ENCODE measurements at places on chromosomes 6 and 20. TPM values are rescaled to one million over a fixed set of nuclear protein-coding genes. Genes with fewer than 3 reads are reported as not detected.

- DNase-seq: peak; percentile 87
Observed at GRCh38 chr6:140062043-140063020, 687.9 kb upstream of the CITED2 start.

GRCh38 chr6:107634324-107635056, 144.6 kb downstream of the SOBP start:
- DNase-seq: no peak

DNA sequence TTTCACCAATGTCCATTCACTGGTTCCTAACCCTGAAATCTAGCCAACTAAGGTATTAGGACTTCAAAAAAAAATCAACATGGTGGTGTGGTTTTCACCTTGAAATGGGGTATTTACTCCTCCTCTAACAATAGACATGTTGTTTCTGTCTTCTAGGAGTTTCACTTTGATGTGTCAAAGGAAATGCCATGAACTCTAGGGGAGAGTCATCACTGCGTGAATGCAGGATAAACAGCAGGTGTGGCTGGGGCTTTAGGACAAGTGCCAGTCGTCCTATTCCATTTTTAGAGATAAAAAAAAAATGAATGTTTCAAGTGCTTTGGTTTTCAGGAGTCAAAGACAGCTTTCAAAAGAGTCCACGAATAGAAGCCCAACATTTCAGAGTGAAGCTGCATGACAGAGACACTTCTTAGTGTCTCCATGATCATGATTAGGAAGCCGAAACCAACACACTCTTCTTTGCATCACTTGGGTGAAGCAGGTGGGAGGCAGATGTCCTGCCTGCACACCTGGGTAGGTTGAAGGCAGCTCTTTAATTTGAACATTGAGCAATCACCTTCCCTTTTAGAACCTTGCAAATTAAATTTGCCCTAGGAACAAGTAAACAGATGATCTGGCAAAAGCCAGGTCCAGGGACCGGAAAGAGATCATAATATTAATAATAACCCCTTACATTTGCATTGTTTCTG, 328.5 kb upstream of the PRDM1 start:
- peak; percentile 8 for DNase-seq

DNA sequence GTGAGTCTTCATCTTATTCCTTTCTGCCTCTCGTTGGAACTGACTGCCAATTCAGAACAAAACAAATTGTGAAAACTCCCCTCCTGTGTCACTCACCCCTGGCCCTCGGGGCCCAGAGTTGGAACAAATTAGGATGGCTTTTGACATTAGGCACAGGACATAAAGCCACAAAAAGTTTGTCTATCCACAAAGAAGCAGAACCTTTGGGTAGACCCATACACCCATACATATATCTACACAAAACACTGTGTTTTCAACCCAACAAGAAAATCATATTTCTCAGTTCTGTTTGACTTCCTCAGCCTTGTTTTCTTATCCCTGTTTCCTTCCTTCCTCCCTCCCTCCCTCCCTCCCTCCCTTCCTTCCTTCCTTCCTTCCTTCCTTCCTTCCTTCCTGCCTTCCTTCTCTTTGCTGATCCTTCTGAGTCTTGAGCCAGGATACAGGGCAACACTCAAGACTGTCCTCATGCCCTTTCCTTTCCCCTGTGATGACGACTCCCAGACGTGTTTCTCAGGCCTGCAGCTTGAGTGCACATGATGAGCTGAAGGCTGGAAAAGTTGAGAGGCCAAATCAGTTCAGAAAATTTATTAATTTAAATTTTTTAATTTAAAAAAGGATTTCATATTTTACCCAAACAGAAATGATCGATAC, 41.7 kb upstream of the NKX2-2 start:
- DNase-seq: no peak

DNA sequence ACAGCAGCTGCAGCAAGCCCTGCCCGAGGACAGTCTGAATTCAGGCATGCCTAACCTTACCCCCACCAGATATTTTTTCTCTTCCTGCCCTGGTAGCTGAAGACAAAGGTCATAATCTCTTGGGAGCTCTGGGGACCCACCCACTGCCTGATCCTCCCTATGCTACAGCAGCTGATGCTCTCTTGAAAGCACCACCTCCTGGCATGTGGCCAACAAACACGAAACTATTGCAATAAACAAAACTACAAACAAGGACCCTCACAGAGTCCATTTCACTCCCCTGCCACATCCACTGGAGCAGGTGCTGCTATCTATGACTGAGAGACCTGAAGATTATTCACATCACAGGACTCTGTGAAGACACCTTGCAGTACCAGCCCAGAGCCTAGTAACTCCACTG, 238.5 kb upstream of the HS3ST5 start:
- DNase-seq: no peak

DNA sequence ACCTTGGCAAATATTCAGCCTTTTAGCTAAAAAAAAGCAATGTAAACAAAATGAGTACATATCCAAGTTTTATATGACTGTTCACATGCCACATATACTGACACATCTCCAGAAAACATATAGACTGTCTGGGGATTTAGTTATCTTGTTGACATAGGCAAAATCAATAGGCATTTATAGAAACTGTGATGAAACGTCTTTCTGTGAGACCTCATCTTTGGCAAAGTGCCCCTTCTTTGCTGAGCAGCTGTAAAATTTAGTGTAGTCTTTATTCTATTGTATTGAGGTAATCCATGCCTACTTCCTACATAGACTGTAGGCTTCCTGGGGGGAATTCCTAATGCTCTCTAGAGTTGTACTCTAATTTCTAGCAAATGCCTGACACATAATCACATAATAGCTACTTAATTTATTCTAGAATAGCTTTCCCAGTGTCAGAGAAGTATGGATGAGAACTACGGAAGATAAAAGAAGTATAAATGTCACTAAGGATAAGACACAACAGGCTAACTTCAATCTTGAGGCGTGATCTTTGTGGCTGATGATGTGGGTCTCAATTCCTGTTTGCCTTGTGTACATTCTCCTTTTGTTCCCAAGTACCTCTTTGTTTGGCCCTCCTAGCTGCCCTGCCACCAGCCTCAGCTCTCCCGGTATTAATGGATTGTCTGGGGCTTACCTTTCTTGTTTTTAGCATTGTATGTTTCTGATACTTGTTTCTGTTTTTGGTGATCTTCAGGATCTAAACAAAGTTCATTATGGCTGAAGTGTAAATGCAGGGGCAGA, 30.6 kb downstream of the PTCHD4 start:
- DNase-seq: no peak

DNA sequence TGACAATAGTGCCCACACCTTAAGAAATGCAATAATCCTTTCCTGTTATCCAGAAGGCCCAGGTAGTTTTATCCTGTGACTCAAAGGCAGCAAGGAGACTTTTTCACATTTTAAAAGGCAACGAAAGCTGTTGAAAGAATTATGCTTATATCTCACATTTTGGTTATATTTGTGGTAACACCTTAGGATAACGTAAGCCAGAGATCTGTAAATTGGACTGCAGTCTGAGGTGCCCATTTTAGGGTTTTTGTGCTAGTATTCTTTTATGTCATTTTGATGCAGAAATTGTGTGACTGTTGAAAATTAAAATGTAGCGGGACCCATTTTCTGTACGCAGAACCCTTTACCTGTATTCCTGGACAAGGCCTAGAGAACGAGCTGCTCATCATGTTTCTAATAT, 24.3 kb upstream of the MTHFD1L start:
- no peak for DNase-seq

DNA sequence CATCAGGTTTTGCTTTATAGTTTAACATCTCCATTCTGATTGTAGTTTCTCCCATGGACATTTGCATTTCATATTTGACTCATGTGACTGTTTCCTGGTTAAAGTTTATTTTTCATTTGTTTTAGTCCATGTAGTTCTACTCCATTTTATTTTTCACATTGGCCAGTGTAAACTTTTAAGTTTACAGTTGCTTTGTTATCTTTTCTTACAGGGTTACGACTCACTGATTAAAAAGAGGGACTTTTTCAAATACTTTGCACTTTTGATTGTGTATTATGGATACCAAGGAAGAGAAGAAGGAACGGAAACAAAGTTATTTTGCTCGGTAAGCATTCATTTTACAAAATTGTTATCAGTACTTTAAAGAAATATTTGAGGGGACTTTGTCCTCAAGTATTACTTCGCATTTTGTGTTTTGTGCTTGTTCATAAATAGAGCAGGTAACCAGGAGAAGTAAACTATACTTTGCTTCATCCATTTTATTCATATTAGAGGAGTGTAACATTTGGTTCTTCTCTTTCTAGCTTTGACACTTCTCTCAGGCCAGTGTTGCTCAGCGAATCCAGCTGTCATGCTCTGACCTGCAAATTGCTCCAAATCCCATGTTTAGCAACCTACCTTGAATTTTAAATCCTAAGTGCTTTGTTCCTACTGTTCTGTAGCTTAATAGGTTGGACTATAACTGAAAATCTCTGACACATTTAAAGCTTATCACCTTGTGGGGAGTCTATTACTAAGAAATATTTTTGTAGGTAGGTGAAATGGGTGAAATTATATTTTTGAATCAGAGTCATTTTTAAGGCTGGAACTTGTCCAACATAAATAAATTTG, 24.5 kb downstream of the NCOA7 start:
- no peak for DNase-seq

DNA sequence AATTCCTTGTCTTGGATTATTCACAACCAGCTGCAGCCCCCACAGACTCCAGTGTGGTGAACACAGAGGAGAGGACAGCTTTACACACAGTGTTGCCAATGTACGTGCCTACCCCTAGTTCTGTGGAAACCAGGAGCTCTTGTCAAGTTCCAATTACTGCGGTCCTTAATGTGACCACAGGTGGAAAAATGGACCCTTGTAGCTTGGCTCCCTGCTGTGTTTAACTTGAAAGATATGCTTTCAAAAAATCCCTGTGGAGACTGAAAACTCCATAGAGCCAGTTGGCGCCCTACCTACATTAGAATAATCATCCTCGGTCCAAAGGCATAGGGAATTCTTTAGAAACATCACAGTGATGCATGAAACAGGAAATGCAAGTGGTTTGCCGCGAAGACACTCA, 118.3 kb upstream of the SLC22A23 start:
- DNase-seq: no peak

DNA sequence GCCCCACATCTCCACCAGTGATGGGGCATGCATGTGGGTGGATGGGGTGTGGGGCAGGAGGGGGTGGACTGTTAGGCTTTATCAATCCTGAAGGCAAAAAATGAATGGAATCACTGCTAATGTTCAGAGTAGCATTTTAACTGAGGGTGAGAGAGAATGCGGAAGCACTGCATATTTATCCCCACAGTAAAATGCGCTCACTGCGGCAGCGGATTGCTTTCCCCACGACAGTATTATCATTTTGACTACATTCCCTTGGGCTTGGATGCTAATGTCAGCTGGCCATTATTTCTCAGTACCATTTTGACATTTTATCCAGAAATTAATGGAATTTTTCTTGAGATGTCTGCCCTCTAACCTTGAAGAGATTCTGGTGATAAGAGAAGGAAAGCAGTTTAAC, 13.4 kb downstream of the ALDH8A1 start:
- DNase-seq: peak; percentile 51

- no peak for DNase-seq
Observed at GRCh38 chr6:48912503-48912902, 550.5 kb downstream of the MMUT start.

DNA sequence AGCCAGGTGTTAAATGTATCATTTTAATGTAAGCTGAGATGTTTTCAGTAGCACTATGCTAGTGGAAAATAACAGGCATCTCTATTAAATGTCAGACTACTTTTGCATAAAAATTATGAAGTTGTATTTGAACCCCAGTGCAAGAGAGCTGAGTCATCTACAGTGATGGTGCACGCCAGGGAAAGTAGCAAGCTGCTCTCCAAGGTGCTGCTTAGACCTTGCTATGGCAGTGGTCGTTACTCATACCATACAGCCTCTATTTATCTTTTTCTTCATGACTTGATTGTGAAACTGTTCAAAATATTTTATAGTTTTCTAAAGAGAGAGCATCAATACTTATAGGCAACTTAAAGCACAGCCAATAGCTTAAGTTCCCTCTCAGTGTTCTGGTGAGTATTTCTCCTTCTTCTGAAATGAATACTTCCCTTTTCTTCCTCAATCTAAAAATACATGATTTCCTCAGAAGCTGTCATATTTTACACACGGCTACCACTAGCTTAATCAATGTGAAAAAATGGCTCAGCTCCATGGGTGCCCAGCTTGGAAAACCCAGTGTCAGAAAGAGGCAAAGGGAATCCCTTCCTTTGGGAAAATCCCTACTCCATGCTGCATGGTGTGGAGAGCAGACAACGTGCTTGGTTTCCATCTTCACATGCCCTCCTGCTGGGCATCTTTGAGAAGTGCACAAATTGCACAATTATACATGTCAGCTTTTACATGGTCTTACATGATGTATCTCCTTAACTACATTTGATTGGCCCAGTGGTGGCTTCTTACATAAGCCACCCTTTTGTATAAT, 105.6 kb downstream of the ELOVL4 start:
- DNase-seq: no peak

DNA sequence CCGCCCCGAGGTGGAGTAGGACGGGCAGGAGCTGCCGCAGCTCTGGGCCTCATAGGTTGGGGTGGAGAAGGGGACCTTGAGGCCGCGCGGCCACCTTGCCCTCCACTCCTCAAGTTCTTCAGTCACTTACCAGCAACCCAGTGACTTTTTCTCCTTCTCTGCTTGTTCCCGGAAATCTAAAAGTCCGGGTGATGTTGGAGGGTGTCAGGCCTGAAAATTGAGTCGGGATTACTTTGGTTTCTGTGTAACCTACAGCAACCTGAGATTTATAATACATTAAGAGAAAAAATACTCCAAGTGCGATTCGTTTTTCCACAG, 338 bp downstream of the RWDD1 start:
- DNase-seq: peak; percentile 17

DNA sequence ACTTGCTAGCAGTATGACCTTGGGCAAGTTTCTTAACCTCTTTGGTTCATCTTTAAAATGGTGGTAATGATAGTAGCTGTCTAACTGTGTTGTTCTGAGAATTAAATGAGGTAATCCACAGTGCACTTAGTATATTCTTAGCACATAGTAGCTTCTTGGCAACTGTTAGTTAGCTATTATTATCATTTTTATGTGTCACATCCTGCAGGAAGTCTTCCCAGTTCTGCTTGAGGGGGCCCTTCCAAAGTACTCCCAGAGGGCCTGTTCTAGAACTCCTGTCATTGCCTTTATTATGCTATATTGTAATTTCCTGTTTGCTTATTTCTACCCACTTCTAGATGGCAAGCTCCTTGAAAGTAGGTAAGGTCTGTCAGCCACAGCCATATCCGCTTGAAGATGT, 30.6 kb downstream of the ANKS1A start:
- DNase-seq: peak; percentile 26

Gene ARMH2
- total RNA-seq: not detected

Gene MYBL2
- 80.8 TPM for total RNA-seq

Gene COX7A2
- total RNA-seq: 469 TPM

Gene DPPA5
- total RNA-seq: not detected

Gene TMEM217
- 3.2 TPM for total RNA-seq

Gene LST1
- not detected for total RNA-seq

Gene SCUBE3
- total RNA-seq: 0.88 TPM

Gene EGFL8
- total RNA-seq: 1.9 TPM
